ENCODE measurements at places on chromosomes 5 and 9.

GRCh38 chr5:101012880-101013279 is 109.8 kb upstream of the ST8SIA4 start:
- DNase-seq = no peak

DNA sequence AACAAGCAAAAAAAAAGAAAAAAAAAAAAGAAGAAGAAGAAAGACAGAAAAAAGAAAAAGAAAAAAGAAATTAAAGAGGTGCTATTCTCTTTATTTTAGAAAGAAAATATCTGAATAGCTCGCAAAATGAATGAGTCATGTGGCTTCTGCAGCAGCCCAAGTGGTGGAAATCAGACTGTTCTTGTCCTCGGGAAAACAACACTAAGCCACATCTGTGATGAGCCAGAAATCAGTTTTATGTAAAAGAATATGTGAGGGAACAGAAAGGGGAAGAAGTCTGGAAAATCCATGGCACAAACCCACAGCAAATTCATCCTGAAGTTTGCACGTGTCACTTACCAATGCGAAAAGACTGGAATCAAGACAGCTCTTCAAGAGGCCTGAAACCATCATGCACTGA is 118.7 kb upstream of the GAS1 start:
- no peak for DNase-seq

DNA sequence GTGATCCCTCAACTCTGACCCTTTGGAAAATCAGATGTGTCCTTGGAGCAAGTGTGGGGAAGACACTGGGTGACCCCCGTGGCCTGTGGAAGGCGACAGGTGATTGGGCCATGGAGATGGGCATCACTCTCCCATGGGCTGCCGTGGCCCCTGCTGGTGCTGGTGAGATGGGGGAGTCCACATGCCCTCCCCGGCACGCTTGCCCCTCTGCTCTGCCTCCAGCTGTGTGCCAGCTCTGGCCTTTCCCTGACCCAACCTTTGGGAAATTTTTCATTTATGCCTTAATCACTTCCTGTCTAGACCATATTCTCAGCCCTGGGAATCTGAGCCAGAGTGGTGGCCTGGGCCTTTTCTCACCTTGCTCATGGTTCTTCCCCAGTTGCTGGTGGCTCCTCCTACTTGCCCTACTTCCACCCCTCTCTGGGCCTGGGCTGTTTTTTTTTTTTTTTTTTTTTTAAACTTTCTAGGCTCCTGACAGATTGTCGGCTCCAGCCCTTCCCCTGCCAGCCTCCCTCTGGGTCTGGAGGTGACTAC is 56.6 kb downstream of the RGS3 start:
- DNase-seq = no peak

DNA sequence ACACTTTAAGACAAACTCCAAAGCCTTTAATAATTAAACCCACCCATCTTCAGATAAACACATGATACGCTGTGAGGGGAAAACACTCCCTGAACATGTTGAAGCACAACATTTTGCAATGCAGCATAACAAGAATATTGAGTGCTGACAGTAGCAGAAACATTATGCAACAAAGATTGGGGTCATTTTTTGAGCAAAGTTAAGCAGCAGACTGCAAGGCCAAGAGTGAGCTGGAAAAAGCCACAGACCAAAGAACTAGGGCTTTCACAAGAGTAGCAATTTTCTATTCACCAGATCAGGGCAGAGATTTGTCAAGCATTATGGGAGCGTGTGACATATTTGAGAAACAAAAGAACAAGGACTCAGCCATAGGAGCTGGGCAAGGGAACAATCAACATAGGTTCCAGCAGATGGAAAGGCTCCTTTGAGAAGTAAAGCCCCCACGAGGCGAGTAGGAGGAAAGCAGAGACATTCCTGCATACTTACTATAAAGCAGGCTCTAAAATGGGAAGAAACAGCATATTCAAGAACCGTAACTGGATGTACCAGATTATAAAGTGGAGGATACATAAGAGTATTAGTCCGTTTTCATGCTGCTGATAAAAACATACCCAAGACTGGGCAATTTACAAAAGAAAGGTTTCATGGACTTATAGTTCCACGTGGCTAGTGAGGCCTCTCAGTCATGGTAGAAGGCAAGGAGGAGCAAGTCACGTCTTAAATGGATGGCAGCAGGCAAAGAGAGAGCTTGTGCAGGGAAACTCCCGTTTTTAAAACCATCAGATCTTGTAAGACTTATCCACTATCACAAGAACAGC is 4.8 kb upstream of the TTC23L start:
- no peak for DNase-seq

DNA sequence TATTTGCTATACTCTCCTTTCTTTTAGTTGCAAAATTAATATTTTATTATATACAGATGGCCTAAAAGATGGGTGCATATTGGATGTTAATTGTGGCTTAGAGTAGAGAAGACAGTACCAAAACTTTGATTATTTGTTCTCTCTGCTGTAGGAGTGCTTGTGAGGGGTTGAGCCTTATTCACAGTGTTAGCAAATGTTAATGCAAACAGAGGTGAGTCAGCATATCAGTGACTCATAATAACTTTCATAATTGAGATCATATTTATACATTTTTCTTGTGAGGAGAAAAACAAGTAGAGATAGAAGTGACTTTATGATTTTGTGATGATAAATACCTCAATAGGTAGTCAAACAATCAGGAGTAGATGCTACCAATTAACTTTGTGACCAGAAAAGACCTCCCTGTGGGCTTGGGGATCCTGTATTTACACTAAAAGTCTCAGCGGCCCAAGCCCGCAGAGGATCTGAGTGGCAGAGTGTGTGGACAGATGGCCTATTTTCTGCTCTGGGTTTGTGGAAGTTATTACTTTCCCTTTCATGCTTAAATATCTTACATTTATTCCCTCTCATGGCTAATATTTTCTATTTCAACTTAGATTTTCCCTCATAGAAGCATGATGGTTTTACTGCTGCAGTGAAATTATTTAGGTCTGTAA is 226.5 kb downstream of the TAF11L14 start:
- DNase-seq = no peak

GRCh38 chr9:1880038-1880565 is 135.0 kb upstream of the SMARCA2 start:
- no peak for DNase-seq

GRCh38 chr5:37637165-37637845 is 202.5 kb downstream of the GDNF start:
- no peak for DNase-seq

DNA sequence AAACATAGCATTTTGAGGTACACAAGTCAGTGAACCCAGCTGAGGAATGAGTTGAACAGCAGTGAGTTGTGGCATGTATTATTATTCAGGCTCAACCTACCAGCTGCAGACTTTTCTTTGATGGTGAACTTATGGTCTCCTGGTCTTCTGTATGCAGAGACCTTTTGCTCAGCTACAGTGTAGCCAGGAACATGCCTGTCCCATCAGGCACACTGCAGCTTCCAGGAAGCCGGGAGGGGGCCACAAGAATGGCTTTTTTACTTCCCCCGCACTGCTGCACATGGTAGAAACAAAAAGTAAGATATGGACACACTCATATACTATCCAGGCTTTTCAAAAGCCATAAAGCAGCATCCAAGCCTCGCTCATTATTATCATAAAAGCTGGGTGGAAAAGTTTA is 65.3 kb upstream of the PLPP1 start:
- DNase-seq = no peak

All from RWPE2 (cell line).